Panc1 (cell line): ENCODE measurements at places on chromosomes 5 and 9. TPM values are rescaled to one million over a fixed set of nuclear protein-coding genes. Genes with fewer than 3 reads are reported as not detected.

The PPP2R2B gene
- 8.8 TPM for total RNA-seq

DNA sequence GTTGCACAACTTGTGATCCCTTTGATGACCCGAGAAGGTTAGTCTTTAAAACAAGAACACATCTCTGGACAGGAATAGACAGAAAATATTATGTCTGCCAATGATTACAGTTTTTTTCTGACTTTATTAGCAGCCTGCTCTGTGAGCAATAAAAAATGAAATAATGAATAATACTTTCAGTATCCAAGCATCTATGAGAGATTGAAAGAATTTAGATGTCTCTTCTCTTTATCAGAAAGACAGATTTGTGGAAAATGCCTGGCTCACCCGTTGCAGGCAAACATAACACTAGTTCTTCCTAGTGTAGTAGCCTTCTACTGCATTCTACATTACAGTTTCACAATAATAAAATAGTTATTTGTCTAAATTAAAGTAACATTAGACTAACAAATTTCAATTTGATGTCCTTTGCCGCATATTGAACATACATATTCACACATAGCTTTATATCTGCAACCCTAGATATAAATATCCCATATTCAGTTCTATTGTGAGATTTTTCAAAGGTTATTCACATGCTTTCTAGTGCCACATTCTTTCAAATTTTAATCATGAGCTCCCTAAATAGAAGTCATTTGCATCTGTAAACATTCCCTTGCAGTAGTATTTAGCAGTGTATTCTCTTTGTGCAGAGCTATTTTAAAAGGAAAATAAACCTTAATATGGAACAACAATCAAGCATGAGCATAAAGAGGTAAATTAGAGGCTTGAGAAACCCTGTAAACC lies 267.3 kb downstream of the EFNA5 start:
- no peak for DNase-seq

The FXN gene
- total RNA-seq, result 17.8 TPM

DNA sequence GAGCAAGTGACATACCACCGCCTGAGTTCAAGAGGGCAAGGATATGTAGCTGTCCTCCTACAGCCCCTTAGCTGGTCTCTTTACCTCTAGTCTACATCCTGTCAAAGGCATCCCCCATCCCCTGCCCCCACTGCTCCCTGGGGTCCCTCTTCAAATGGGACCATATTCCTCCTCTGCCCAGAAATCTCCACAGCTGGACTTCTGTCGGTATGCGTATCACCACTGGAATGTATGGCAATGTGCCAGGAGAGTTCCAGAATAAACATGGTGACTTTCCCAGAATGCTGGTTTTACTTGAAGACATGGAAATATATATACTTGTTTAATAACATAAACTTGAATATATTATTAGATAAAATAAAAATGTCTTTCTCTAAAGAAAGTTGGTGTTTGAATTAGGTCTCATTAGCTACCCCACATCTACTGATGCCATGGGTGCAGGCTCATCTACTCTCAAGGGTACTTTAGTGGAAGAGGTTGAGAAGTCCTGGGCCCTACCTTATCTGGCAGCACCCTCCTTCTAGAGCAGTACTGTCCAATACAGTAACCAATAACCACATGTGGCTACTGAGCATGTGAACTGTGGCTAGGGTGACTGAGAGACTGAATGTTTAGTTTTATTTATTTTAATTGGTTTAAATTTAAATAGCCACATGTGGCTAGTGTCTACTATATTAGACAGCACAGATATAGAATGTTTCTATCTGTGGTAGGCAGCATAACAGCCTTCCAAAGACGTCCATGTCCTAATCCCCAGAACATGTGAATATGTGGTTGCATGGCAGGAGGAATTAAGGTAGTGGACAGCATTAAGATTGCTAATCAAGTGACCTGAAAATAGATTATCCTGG lies 181.7 kb upstream of the SLC30A5 start:
- DNase-seq, result no peak

DNA sequence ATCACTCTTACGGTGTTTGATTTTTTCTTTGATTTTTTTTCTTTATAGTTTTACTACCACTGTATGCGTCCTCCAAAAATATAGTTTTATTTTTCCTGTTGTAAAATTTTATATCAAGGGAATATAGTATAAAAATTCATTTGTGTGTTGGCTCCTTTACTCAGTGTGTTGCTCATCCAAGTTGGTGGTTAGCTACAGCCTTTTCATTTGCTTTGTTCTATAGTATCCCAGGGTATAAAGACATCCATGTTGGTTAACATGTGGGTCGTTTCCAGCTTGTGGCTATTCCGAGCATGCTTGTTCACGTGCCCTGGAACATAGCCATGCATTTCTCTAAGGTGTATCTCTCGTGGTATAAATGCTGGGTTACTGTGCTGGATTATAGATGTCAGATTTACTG lies 54.8 kb upstream of the DAB2 start:
- no peak for DNase-seq

DNA sequence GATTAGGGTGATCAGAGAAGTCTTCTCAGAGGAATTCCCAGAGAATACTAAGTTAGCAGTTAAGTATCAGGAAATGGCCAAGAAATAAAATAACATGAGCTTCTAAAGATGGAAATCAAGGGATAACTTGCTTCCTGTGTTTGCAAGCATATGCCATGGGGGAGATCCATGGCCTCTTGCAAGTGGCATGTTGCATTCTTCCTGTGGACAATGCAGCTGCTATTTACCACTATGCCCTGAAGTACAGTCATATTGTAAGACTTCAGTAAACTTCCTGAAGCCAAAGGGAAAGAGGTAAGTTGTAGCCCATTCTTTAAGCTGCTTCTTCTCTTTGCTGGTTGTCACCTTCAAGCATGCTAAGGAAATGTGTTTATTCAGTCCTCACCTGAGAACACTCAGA lies 154.7 kb upstream of the RUSC2 start:
- DNase-seq, result no peak

- DNase-seq, result no peak
Observed at GRCh38 chr5:68383888-68384310, 168.3 kb downstream of the PIK3R1 start.

GRCh38 chr5:143386725-143387124 lies 16.8 kb downstream of the NR3C1 start:
- DNase-seq, result no peak

The ADAMTS6 gene
- total RNA-seq, result 0.64 TPM

- no peak for DNase-seq
Observed at GRCh38 chr9:15277400-15278090, 29.5 kb downstream of the TTC39B start.

The TAF11L5 gene
- not detected for total RNA-seq

DNA sequence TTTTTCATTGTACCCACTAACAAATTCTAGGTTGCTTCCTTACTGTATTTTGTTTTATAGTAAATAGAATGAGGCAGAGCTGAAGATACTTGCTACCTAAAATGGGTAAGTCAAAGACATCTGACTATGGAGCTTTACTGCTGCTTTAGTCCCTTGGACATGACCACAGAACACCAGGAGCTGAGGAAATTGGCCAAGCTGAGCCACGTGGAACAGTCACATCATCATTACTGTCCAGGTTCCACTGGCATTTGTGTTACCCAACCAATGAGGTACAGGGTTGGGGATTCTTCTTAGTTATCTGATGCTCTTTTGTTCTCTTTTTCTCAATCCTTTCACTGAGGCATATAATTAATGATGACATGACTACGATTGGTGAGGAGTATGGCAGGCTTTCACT lies 47.1 kb downstream of the SSBP2 start:
- no peak for DNase-seq

DNA sequence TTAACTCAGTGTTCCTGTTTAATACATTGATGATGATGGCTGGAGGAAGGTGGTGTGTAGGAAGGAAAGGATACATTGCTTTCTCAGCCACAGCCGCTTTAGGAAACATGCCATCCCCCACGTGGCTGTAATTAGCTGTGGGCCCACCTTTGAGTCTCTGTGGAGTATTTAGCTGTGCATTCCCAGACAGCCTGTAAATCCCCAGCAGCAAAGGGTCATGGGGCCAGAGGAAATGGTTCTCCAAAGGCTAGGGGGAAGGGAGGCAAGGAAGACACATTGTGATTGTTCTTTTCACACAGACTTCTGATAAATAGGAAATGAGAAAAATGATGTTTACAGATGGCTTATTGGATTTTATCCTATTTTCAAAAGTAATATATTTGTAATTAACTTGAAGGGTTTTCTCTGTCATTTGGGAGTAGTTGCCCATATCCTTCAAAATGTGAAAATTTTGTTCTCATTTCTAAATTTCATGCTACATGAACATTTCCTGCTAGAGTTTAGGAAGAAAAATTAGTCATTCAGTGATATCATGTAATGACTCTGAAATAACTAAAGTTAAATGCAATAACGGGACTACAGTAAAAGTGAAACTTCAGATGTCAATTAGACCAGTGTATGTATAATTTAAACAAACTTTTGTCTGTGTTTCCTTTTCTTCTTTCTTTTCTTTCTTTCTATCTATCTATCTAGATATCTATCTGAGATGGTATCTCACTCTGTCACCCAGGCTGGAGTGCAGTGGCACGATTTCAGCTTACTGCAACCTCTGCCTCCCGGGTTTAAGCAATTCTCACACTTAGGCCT lies 24.3 kb upstream of the F2R start:
- no peak for DNase-seq

The SPINK6 gene
- not detected for total RNA-seq

DNA sequence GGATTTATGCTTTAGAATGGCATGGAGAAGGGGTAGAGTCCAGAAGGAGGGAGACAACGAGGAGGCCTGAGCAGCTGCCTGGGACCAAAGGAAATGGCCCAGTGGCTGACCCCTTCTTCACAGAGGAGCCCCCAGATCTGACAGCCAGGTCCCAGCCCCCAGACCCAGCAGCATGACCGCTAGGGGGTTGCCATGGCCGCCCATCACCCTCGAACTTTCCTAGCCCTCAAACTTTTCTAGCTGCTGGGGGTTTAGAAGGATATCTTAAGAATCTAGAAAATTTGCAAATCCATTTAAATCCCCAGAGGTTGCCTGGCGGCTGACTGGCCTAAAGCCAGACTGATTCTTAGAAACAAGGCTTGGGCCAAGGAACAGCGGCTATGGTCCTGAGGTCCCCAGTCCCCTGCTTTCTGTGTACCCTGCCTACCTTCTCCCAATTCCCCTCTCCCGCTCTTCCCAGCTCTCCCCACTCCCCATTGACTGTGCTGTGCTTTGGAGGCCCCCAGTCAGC lies 972 bp downstream of the PDGFRB start:
- no peak for DNase-seq

GRCh38 chr5:83972909-83973308 lies 252.3 kb upstream of the HAPLN1 start:
- no peak for DNase-seq

- DNase-seq, result no peak
Observed at GRCh38 chr5:54470128-54470527, 14.6 kb downstream of the HSPB3 start.

The TEK gene
- not detected for total RNA-seq

DNA sequence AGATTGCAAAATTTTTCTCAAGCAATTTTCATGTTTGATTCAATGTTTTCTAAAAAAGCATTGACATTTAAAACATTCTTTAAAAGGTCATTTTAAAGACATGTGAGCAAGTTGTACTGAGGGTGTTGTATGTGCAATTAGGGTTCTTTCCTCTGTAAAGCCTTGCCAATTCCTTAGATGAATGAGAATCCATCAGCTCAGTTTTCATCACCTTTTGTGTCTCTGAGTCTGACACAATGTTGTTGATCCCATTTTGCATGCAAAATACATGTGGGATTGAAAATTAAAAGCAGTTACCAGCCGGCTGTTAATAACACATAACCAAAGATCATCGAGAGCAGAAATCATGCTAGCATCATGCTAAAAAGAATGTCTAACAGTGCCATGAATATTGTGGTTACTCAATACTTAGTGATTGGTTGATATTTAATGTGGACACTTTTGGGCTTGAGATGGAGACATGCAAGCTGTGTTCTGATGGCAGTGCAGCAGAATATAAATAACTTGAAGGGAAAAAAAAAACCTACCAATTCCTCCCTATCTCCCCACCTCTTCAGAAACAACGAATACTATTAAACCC lies 57.7 kb downstream of the FGF10 start:
- DNase-seq, result no peak

DNA sequence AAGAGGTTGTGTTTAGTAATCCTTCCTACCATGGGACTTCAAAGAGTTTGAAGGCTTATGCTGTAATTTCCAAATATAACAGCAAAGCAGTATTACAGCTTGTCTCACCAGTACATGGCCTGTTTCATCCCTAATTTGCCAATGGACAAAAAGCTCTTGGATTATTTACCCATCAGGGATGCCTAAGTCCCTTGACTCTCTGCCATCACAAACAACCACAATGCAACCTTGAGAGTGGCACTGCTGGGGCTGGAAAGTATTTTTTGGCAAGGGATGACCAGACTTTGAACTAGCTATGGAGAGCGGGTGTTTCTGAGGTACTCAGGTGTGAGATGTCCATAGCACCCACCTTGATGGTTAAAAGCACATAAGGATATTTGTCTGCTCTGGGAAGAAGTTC lies 9.1 kb downstream of the MAMDC2 start:
- no peak for DNase-seq

The LEAP2 gene
- 1.4 TPM for total RNA-seq

The LRRC70 gene
- 0.13 TPM for total RNA-seq

The EGFLAM gene
- total RNA-seq, result 14.8 TPM

DNA sequence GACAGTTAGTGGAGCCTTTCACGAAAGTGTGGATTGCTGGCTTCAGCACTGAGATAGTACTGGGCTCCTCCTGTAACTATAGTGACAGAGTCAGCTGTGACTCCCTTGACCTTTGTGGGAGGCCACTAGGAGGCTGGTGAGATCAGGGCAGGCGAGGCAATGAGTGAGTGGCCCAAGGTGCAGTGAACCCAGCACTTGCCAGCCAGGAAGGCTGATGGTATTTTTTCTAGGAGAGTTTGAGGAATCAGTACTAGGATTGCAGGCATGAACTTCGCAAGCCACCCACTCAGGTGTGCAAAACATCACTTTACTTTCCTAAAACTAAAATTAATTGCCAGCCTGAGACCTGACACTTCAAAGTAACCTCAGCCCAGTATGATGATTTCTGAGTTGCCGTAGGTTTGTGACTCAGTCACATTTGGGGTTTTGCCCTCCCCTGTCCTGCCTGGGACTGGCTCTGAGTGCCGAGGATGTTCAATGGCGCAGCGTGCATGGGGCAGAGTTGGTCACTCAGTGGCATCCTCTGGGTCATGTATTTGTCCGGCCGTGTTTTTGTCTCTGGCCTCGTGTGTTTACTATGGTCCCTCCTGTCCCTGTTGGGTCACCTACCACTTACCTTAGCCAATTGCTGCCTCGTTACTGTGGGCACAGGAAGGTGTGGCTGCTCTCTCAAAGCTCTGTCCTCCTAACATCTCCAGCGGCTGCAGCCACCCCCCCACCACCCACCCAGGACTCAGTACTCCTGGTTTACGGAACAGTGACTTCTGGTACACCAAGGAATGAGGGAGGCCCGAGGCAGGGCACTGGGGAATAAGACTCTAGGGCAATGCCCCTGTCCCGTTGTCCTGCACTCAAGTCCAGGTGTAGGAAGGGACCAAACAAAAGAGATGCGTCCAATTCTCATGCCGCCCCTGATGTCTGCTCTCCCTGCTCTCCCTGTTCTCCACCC lies 67.2 kb downstream of the IL31RA start:
- DNase-seq, result no peak

GRCh38 chr9:72586388-72587130 lies 65.2 kb downstream of the TMC1 start:
- DNase-seq, result no peak

The ORM1 gene
- 3.5 TPM for total RNA-seq
